ENCODE measurements at places on chromosomes 2 and 18. TPM values are rescaled to one million over a fixed set of nuclear protein-coding genes. Genes with fewer than 3 reads are reported as not detected.

The GALNT1 gene
- total RNA-seq = 46.1 TPM

The LOXL3 gene
- total RNA-seq = 0.77 TPM

The EML4 gene
- total RNA-seq = 61.5 TPM

The ARL4C gene
- 54.7 TPM for total RNA-seq

The CENPA gene
- 21.6 TPM for total RNA-seq

The TRIB2 gene
- total RNA-seq = 9.4 TPM
